ENCODE measurements at places on chromosomes 2 and 18. TPM values are rescaled to one million over a fixed set of nuclear protein-coding genes. Genes with fewer than 3 reads are reported as not detected.

DNA sequence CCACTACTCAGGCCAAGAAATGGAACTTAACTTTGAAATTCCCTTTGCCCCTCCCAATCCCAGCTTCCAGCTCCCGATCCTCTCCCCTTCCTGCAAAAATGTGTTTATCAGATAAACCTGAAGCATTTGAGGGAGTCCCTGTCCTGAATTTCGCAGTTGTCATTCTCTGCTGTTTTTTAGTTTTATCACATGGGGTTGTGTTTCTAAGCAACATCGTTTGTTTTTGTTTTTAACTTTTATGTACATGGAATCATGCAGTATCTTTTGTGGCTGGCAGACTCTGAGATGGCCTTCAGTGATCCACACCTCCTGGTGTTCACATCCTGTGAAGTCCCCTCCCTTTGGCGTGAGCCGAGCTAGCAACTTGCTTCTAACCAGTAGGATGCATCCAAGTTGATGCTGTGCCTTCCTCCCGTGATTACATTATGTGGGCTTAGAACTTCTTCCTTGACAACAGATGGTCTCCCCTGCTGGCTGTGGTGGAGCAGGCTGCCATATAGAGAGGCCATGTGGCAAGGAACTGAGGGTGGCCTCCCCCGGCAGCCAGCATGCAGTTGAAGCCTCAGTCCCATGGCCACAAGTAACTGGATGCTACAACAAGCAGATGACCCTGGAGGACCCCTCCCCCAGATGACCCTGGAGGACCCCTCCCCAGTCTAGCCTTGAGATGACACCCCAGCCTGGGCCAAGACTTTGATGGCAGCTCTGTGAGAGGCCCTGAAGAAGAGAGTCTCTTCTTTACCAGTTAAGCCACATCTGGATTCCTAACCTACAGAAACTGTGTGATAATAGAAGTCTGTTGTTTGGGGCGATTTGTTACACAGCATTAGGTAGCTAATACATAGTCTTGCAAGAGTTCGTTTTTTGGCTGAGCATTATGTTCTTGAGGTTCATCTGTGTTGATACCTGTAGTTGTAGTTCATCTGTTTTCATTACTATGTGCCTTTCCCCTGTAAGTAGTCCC is 27.7 kb downstream of the SH3BP4 start:
- peaks cover 3% of the 10 kb centered on the region for H3K27me3 ChIP-seq
- peaks cover 8% of the 10 kb centered on the region for H3K4me1 ChIP-seq
- no peak overlapping the region for H3K4me3 ChIP-seq
- no peaks in the 10 kb centered on the region for H3K36me3 ChIP-seq
- no peak overlapping the region for H3K27ac ChIP-seq
- no peak for DNase-seq

The DSEL gene
- total RNA-seq: not detected

DNA sequence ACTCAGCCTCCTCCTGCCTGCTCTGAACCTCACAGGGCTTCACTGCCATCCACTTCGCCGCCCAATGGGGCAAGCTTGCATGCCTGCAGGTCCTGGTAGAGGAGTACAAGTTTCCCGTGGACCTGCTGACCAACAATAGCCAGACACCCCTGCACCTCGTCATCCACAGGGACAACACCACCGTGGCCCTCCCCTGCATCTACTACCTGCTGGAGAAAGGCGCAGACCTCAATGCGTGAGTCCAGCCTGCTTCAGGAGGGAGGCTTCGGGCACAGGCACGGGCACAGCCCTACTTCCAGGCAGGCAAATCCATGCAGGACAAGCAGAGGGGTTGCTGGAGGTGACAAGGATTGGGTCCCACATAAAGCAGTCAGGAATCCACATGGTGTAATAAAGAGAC is 1.2 kb downstream of the ANKRD53 start:
- H3K27ac ChIP-seq: no peak overlapping the region
- DNase-seq: no peak
- no peaks in the 10 kb centered on the region for H3K36me3 ChIP-seq
- H3K4me1 ChIP-seq: peaks cover 16% of the 10 kb centered on the region
- H3K27me3 ChIP-seq: no peaks in the 10 kb centered on the region

DNA sequence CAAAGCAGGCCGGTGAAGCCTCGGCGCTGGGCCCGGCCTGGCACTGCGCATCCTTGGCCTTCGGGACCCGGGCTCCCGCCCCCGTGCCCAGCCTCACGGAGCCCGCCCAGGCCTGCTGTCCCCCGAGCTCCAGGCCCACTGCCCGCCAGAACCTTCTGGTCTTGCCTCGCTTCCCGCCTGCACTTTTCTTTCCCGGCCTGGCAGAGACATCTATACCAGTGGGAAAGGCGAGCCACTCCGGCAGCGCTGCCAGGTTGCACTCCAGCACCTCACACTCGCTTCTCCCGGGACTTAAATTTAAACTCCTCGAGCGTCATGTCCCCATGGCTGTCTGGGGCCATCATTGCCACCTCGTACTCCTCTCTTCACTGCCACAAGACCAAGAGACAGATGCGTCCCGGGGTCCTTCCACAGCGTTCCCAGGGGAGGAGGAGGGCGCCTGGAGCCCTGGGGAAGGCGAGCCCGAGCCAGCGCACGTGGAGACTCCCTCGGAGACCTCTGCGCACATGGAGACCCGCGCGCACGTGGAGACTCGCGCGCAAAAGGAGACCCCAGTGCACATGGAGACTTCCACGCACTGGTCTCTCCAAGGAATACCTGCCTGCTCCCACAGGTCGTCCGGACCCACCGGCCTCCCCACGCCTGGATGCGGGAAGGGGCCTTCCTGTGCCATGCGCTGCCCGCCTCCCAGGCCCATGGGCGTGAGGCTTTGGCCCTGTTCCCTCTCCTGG is 253.1 kb upstream of the SALL3 start:
- no peak overlapping the region for H3K27ac ChIP-seq
- DNase-seq: no peak
- H3K4me3 ChIP-seq: no peak overlapping the region
- no peaks in the 10 kb centered on the region for H3K36me3 ChIP-seq

DNA sequence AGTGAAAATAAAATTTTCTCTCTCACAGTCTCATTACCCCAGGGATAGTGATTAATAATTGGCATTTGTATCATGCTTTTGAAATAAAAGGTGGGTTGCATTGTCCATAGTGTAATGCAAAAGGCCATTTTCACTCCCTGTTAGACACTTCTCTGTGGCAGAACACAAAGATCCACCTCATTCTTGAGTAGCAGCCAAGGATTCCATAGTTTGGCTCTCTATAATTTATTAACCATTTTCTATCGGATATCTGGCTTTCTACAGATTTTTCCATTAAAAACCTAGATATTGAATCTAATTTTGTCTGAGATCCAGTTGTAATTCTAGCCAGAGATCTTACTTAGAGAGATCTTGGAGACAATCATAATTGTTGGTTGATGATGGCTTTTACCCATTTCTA is 39.0 kb downstream of the CDCA7 start:
- no peaks in the 10 kb centered on the region for H3K36me3 ChIP-seq
- no peaks in the 10 kb centered on the region for H3K4me1 ChIP-seq
- DNase-seq: no peak
- H3K4me3 ChIP-seq: no peak overlapping the region
- H3K27me3 ChIP-seq: peaks cover 18% of the 10 kb centered on the region

GRCh38 chr18:13452388-13452811 is 233.8 kb downstream of the LDLRAD4 start:
- H3K27me3 ChIP-seq: no peaks in the 10 kb centered on the region
- H3K27ac ChIP-seq: no peak overlapping the region
- H3K4me3 ChIP-seq: no peak overlapping the region
- DNase-seq: no peak
- peaks cover 14% of the 10 kb centered on the region for H3K4me1 ChIP-seq

GRCh38 chr2:45545943-45546342 is 65.1 kb downstream of the SRBD1 start:
- no peak for DNase-seq
- H3K27me3 ChIP-seq: no peaks in the 10 kb centered on the region
- H3K4me3 ChIP-seq: no peak overlapping the region

The CDH7 gene
- not detected for total RNA-seq

DNA sequence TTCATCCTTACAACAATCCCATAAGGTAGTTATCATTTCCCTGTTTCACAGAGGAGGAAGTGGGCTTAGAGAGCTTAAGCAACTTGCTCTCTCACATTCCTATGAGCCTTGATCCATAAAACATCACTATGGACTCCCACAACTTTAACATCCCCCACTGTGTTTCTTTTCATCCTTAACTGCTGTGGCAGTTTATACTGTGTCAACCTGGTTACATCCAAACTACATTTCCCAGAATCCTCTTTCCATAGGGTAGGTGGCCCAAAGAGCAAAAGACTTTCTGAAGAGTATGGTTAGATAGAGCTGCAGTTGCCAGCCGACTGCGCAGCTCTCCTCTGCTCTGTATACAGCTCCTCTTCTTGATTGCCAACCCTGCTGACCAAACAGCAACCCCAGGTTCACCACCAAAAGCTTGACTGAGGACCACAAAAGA is 22.5 kb downstream of the MAP3K2 start:
- no peak for DNase-seq
- H3K36me3 ChIP-seq: no peaks in the 10 kb centered on the region
- H3K27ac ChIP-seq: no peak overlapping the region
- H3K4me3 ChIP-seq: no peak overlapping the region
- peaks cover 44% of the 10 kb centered on the region for H3K4me1 ChIP-seq

The CHRND gene
- total RNA-seq: not detected

GRCh38 chr2:18749912-18750526 is 160.7 kb upstream of the NT5C1B start:
- no peak overlapping the region for H3K4me3 ChIP-seq
- no peaks in the 10 kb centered on the region for H3K4me1 ChIP-seq
- H3K27me3 ChIP-seq: no peaks in the 10 kb centered on the region
- no peak overlapping the region for H3K27ac ChIP-seq

- no peaks in the 10 kb centered on the region for H3K36me3 ChIP-seq
- no peak for DNase-seq
- H3K4me1 ChIP-seq: peaks cover 7% of the 10 kb centered on the region
- no peak overlapping the region for H3K27ac ChIP-seq
- H3K4me3 ChIP-seq: no peak overlapping the region
Measured at GRCh38 chr2:168892327-168892726, 2.1 kb upstream of the SPC25 start.

The UPP2 gene
- total RNA-seq: not detected

DNA sequence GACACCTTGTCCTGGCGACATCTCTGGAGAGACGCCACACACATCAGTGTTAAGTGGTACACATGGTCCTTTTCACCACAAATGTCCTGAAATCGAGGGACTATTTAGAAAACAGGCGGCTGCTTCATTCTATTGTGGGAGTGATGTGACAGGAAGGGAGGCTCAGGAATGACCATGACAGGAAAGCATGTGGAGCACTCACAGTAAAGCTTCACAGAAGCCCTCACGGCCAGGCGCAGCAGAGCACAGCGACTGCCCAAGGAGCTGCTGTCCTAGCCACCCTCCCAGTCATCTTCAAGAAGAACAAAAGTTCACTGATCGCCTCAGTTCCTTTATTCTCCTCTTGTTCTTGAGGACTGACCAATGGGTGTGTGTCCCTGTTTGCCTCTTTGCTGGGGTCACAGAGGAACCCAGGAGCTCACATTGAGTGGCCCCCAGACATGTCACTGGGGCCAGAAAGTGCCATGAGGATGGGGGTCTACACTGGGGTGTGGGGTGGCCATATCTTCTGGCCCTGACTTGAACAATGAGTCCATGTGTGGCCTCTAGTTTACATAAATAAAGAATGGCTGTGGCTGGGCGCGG is 84.6 kb upstream of the RANBP2 start:
- no peaks in the 10 kb centered on the region for H3K36me3 ChIP-seq
- no peaks in the 10 kb centered on the region for H3K27me3 ChIP-seq
- peaks cover 34% of the 10 kb centered on the region for H3K4me1 ChIP-seq
- peak overlapping the region; percentile 77 for H3K27ac ChIP-seq
- no peak overlapping the region for H3K4me3 ChIP-seq
- DNase-seq: no peak

The IL1F10 gene
- total RNA-seq: not detected

The MRPS9 gene
- total RNA-seq: 26.8 TPM

DNA sequence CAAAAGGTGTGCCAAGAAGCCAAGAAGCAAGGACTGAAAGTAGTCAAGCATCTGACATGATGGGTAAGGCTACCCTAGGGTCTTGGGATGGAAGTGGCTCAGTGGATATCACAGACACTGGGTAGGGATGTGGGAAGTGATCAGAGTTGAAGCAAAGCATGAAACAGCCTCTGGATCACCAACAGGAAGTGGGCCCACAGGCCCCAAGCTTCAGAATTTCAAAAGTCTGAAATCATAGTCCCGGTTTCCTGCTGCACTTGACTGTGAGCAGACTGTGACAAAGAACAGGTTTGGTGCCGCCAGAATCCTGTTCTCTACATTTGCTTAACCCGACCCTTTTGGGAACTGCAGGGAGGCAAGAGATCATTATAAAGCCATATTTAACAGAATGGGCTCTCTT is 57.4 kb downstream of the SP100 start:
- peak overlapping the region; percentile 80 for H3K27ac ChIP-seq
- H3K4me3 ChIP-seq: peak overlapping the region; percentile 45
- H3K36me3 ChIP-seq: peaks cover 66% of the 10 kb centered on the region
- no peaks in the 10 kb centered on the region for H3K27me3 ChIP-seq
- peaks cover 25% of the 10 kb centered on the region for H3K4me1 ChIP-seq
- no peak for DNase-seq

GRCh38 chr2:101173707-101174295 is 22.6 kb upstream of the TBC1D8 start:
- no peak for DNase-seq
- H3K27me3 ChIP-seq: no peaks in the 10 kb centered on the region

- no peak overlapping the region for H3K27ac ChIP-seq
- no peaks in the 10 kb centered on the region for H3K36me3 ChIP-seq
- DNase-seq: no peak
Measured at GRCh38 chr2:237449193-237449881, 35.4 kb upstream of the COL6A3 start.

DNA sequence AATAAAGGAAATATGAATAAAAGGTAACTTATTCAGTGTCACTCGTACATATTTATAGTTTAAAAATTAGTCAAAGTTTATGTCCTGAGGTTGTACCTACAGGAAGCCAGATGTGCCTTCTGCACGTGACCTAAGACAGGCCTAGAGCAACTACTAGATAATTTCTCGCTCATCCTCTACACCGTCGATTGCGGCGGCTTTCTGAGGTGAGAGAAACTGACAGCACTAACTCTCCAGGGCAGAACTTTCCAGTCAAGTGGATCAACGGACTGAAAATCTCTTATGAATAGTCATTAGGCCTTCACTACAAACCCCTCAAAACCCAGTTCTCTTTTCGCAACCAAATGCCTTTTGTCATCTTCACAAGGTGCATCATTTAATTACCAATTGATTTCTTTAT is 54.2 kb downstream of the ZEB2 start:
- H3K4me1 ChIP-seq: peaks cover 57% of the 10 kb centered on the region
- no peaks in the 10 kb centered on the region for H3K27me3 ChIP-seq
- H3K36me3 ChIP-seq: peaks cover 27% of the 10 kb centered on the region
- DNase-seq: no peak
- peak overlapping the region; percentile 16 for H3K4me3 ChIP-seq

The FSHR gene
- not detected for total RNA-seq

GRCh38 chr18:8326763-8327394 is 282.4 kb upstream of the RAB12 start:
- H3K27ac ChIP-seq: no peak overlapping the region
- no peak for DNase-seq
- no peaks in the 10 kb centered on the region for H3K27me3 ChIP-seq
- H3K36me3 ChIP-seq: no peaks in the 10 kb centered on the region
- no peaks in the 10 kb centered on the region for H3K4me1 ChIP-seq
